ENCODE measurements at places on chromosomes 7 and 10.

- DNase-seq = no peak
Observed at GRCh38 chr7:19095353-19095860, 22.0 kb downstream of the TWIST1 start.

- no peak for DNase-seq
Observed at GRCh38 chr10:99318048-99318447, 11.1 kb upstream of the CNNM1 start.

- DNase-seq = no peak
Observed at GRCh38 chr10:4059471-4060138, 274.6 kb upstream of the KLF6 start.

DNA sequence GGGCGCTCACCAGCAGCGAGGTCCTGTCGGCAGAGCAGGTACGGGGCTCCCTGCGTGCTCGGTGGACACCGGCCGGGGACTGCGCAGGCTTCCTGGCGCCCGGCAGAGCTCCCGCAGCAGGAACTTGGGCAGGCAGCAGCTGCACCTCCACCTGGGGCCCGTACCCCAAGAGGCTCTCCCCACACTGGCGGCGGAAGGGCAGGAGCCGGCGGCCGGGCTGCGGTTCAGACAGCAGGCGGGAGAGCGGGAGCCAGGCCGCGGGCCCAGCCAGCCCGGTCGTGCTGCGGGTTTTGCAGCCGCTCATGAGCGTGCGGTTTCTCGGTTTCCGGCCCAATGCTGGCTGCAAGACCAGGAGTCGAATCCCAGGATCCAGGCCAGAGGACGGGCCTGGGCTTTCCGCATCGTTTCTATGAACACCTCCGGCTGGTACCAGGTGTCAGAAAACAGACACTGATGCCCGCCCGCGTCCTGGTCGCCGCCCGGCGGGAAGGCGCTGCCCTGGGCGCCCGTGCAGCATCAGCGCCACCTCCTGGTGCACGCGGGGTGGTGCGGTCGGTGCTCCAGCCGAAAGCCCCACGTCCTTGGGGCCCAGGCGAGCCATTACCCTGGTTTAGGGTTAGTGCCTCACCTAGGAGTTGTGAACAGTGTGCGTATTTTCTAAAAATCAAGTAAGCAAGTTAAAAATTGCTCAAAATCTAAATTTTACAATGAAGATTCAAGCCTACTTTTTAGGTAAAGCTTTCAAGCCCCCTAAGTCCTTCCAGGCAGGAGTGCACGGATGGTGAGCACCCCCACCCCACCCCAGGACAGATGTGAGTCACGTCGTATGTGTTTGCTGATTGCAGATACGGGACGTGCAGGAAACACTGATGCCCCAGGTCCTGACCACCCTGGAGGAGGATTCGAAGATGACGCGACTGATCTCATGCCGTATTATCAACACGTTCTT, 47.4 kb upstream of the PRKAR1B start:
- peak; percentile 80 for DNase-seq

DNA sequence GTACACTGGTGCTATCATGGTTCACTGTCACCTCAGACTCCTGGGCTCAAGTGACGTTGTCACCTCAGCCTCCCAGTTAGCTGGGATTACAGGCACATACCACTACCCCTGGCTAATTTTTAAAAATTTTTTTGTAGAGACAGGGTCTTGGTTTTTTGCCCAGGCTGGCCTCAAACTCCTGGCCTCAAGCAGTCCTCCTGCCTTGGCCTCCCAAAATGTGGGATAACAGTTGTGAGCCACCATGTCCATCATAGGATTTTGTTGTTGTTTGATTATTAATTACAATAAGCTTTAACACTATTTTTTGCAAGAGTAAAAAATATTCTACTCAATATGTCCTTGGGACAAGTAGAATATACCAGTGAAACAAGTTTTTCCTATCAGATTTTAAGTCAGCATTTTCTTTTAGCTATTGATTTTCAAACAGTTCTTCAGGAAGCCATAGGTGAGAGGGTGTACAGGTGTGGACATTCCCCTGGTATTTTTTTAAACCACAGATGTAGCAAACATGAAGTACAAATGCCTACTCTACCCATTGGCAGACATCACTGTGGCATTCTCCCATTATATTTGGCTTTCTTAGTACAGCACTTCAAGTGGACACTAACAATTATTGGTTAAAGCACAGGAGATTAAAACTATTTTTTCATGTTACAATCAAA, 18.7 kb downstream of the KMT2E start:
- DNase-seq = no peak

DNA sequence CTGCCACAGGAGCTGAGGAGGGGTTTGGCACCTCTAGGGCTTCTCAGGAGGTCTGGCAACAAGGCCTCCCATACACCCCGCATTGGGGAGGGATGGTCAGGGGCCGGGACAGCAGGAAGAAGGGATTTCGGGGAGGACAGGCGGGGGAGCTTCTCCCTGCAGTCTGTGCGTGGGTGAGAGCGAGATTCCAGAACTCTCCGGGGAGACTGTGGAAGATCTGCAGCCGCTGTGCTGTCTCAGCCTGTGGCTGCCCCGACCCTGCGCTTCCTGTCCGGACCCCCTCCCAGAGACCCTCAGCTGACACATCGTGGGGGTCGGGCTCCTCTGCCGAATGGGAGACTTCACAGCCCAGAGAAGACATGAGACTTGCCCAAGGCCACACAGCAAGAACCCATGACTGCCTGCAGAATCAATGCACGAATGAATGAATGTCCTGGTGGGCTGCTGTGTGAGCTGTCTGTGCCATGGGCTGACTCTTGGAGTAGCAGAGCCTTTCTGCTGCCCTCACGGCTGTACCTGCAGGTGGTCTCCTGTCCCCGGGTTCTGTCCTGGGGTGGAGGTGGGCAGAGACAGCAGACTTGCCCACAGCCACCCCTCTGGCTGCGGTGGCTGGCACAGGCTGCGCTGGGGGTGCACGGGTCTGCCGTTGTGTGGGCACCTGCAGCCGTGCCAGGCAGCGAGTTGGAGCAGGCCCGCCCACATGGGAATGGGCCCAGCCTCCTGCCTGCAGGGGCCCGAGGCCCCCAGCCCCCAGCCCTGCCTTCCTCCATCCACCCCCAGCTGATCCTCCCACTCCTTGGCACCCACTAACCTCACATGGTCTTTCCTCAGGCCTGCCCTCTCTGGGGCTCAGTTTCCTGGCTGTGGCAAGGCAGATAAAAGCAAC, 16.3 kb upstream of the LFNG start:
- no peak for DNase-seq

GRCh38 chr10:88991899-88992320, 1.3 kb downstream of the FAS start:
- no peak for DNase-seq

Data from activated T-cell treated with anti-CD3 and anti-CD28 coated beads, Interleukin-2, amount 50 U/mL, for 72 hours (primary cell).